Stimulated activated naive CD4-positive, alpha-beta T cell (primary cell): ENCODE measurements at places on chromosomes 2 and 18.

GRCh38 chr2:148756292-148756975 lies 111.9 kb downstream of the EPC2 start:
- no peak for DNase-seq

DNA sequence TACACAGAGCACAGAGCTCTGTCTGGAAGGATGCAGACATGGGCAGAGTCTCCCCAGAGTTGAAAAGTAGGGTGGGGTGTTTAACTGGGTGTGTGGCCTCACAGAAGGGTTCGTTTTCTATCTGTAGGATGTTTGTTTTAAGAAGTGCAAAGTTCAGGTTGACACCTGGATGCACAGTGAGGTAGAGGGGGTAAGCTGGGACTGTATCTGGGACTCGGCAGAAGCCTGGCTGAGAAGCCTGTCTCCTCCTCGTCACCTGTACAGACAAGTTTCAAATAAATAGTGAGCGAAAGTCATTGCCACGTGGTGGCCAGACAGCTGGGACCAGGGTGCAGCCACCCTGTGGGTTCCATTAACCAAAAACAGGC lies 145.9 kb downstream of the KLHL29 start:
- no peak for DNase-seq

- DNase-seq: no peak
Measured at GRCh38 chr18:23416298-23416697, 36.8 kb upstream of the RIOK3 start.

GRCh38 chr2:132383956-132384355 lies 32.6 kb upstream of the GPR39 start:
- DNase-seq: no peak

- DNase-seq: no peak
Measured at GRCh38 chr2:109500910-109501309, 112.9 kb downstream of the SEPTIN10 start.

DNA sequence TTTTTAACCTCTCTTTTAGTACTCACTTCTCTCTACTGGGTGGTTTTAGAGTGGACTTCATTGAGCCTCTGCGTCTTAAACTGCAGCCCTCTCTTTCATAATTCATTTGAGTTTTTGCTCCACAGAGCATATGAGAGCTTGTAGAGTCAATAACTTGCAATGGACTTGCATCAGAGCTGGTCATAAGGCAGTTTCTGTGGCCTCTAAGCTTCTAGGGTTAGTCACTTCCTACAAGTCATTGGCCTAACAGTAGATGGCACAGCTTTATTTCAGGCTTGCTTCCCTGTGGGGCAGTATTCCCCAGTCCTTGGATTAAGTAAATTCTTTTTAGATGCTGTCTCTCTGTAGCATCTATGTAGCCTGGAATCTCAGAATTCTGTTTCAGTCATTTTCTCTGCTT lies 1435.7 kb downstream of the LRP1B start:
- DNase-seq: no peak

DNA sequence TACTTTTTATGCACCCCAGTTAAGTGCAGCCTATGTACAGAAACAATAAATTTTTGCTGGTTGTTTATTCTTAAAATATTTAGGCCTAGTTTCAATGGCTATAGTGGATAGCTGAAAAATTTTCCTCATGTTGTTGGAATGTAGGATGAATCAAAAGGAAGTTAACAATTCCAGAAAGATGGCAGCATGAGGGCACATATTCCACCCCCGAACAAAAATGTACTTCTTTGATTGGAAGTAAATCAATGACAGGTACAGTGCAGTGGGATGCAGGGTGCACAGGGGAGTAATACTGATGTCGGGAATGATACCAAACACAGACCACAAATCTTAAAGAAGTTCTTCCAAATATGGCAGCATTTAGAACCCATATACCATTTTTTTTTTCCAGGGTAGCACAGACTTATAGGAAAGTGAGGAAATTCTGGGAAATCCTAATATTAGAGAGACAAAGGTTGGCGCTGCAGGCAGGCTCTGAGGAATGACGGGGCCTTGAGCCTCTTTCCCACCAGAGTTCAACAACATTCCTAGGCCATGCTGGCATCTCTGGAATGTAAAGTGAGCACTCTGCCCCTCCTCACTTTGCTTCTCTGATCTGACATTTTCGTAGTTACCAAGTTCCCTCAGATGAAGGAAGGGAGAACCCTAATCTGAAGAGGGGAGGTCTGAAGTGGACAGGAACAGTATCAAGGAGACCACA lies 36.6 kb upstream of the IKZF2 start:
- no peak for DNase-seq
